ENCODE measurements at places on chromosomes 7 and 10.
A peak's percentile ranks its signal among the peaks of the same experiment; 100 is the strongest.

- DNase-seq: peak; percentile 14
These were observed 906 bp downstream of the DKK1 start for GRCh38 chr10:52314822-52315552.

DNA sequence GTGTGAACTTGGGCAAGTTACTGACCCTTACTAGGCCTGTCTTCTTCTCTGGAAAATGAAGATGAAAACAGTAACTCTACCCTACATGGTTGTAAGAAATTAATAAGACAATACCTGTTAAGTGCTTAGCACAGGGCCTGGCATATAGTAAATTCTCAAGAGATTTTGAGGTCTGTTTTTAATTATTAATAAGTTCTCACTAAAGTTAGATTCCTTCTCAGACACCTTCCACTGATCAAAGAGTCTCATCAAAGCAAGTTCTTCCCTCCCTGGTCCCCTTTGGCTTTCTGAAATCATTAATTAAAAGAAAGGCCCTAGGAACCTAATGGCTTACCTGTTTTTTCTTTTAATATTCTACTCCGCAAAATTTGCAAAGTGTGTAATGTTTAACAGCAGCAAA, 4.6 kb downstream of the TMEM140 start:
- DNase-seq: no peak

DNA sequence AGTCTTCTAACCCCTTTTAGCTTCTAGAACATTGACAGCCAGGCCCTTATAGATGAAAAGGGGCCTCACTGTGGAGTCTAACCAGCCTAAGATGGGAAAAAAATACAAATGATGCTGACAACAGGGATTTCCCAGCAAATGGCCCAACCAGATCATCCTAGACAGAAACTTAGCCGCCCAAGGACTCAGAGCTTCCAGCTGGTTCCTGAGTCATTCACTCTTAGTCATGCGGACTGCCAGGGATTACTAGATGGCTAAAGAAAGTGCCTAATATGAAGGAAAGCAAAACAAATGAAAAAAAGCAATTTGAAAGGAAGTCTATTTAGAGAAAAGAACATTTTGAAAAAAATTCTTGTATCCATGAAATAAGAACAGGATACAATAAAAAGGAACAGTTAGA, 23.7 kb downstream of the TSPAN14 start:
- DNase-seq: no peak

DNA sequence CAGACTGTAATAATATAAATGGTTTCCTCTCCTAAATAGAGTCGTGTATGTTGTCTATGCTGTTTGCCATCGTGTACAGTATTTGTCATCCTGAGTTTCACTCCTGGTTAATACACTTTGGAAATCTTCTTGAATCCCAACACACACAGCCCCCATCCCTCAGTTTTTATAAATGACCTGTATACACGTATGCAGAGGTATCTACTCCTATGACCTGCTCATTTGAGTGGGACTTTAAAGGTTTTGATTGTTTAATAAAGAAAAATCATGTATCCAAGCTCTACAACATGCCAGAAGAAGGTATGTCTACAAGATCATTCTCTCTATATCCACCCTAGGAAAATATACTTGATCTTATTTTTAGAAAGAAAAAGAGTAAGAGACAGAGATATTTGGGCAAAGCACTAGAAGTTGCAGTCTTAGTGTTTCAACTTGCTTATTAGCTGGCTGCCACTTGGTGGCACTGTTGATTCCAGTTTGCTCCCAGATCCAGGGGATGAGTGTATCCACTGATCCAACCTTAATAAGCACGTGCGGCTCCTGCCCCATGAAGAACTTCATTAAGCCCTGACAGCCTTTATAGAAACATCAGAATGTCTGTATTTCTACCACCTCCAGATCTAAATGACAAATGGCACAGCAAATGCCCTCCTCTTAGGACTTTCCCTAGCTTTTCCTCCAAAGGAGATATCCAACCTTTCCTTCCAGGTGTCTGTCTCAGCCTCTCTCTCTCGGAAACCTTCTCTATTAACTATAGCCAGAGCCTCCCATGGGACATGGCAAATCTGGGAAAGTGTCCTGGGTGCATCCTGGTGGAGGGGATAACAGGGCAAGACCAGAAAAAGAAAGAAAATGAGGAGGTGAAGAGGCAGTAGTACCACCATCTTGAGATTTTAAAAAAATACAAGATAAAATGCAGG, 181.6 kb upstream of the NEBL start:
- DNase-seq: peak; percentile 83

DNA sequence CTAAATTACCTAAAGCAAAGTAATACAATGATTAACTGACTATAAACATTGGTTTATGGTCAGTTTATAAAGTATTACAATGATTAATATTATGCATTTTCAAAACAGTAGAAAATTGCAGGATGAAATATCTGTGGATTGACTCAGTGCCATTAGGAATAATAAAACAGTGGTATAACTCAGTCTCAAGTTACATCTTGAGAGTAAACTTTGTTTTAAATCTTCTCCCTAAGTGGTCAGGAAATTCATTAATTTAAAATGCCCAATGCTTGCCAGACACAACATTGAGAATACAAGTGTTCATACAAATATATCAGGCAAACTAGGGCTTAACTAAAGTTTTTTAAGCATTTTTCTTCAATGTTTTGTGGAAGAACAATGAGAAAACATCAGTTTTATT, 257.8 kb downstream of the ETV1 start:
- DNase-seq: no peak

- no peak for DNase-seq
These were observed 50.4 kb downstream of the CPED1 start for GRCh38 chr7:121038717-121039509.

Measured in cardiac muscle cell (in vitro differentiated cells and primary cell).